ENCODE measurements at places on chromosomes 3 and 15. TPM values are rescaled to one million over a fixed set of nuclear protein-coding genes. Genes with fewer than 3 reads are reported as not detected.

The MYZAP gene
- total RNA-seq = 9.3 TPM

The BCHE gene
- 32.1 TPM for total RNA-seq

The PPP1R14D gene
- total RNA-seq = not detected

The CHRNA7 gene
- 14.3 TPM for total RNA-seq

The MAGEL2 gene
- 11.1 TPM for total RNA-seq

The MME gene
- 7.5 TPM for total RNA-seq

The SPINK8 gene
- not detected for total RNA-seq

The KLHL6 gene
- total RNA-seq = 2.1 TPM

The ZBED2 gene
- not detected for total RNA-seq

The RTP1 gene
- total RNA-seq = 0.61 TPM

The ISLR gene
- total RNA-seq = 391 TPM

The ZNF197 gene
- total RNA-seq = 36.5 TPM

The RBP2 gene
- not detected for total RNA-seq

The CD200R1 gene
- 2.7 TPM for total RNA-seq

The DLEC1 gene
- total RNA-seq = 1.2 TPM

The LYZL4 gene
- total RNA-seq = not detected

The ATP13A5 gene
- total RNA-seq = 0.89 TPM

The PTPN9 gene
- 32.4 TPM for total RNA-seq

The ACTC1 gene
- total RNA-seq = 2.0 TPM

The ISL2 gene
- 0.28 TPM for total RNA-seq

The KLHDC8B gene
- total RNA-seq = 61.6 TPM

The TMEM62 gene
- total RNA-seq = 27.3 TPM

The THRB gene
- 10.5 TPM for total RNA-seq

The BTLA gene
- 0.06 TPM for total RNA-seq

The SCN5A gene
- 2.4 TPM for total RNA-seq

The KNG1 gene
- total RNA-seq = 0.17 TPM

The NPAP1 gene
- total RNA-seq = 0.44 TPM

The ASB14 gene
- 0.59 TPM for total RNA-seq

The GNAT1 gene
- not detected for total RNA-seq

The HACL1 gene
- 29.4 TPM for total RNA-seq

The PARP15 gene
- total RNA-seq = 0.55 TPM

The CSPG4 gene
- total RNA-seq = 18.1 TPM

The RNF7 gene
- 148 TPM for total RNA-seq

The LDHAL6B gene
- total RNA-seq = not detected

Data from spinal cord (tissue), 10 donors.